Camera-type eye (tissue), 1 donor: ENCODE measurements at places on chromosomes 3 and 15. TPM values are rescaled to one million over a fixed set of nuclear protein-coding genes. Genes with fewer than 3 reads are reported as not detected.

The BRPF1 gene
- 26.8 TPM for total RNA-seq

The GOLGA8N gene
- total RNA-seq: 16.3 TPM

The C3orf22 gene
- total RNA-seq: not detected

The ZCWPW2 gene
- 2.6 TPM for total RNA-seq

The MYD88 gene
- 20.4 TPM for total RNA-seq

The KCNH8 gene
- total RNA-seq: 8.2 TPM

The MYZAP gene
- total RNA-seq: 2.9 TPM

The ASB14 gene
- 0.33 TPM for total RNA-seq

The STRA6 gene
- total RNA-seq: 17.3 TPM

The GABRA5 gene
- total RNA-seq: 1.6 TPM
